ENCODE measurements at places on chromosomes 16 and 17.

GRCh38 chr17:59620064-59620359, 317 bp downstream of the CLTC start:
- no peak for DNase-seq

GRCh38 chr17:10790491-10791401, 13.2 kb downstream of the TMEM238L start:
- no peak for DNase-seq

DNA sequence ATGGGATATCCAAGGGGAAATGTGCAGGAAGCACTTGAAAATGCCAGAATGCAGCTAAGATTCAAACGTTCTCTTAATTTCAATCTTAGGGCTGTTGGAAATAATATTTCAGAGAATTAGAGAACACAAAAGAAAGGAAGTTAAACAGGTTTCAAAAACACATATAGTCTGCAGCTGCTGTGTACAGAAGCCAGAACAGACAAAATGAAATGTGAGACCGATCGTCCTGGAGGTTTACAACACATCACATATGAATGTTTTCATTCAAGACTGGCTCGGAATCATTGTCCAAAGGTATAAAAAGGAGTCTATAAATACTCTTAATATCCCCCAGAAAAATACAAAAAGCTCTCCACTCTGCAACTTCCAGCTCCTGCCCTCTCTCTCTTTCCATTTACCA, 14.3 kb downstream of the CYTH1 start:
- no peak for DNase-seq

DNA sequence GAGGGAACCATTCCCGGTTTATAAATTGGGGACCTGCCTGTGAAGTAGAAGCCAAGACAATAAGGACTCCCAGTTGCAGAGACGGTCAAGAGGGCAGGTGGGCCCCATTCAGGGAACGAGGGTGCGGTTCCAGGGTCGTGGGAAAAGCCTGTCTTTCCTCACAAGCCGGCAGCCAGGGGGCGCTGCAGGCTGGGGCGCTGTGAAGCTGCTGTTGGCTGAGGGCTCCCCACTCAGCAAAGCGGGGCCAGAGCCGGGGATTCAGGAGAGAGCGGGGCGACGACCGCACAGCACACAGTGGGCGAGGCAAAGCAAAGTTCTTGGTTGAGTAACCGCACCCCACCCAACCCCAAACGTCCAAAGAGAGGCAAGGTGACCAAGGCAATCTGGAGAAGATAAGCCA, 24.9 kb downstream of the CDRT15 start:
- peak; percentile 79 for DNase-seq

GRCh38 chr17:39754958-39755553, 17.3 kb downstream of the GRB7 start:
- no peak for DNase-seq
